ENCODE measurements at places on chromosomes 6 and 20. TPM values are rescaled to one million over a fixed set of nuclear protein-coding genes. Genes with fewer than 3 reads are reported as not detected.

The PLA2G7 gene
- not detected for total RNA-seq

The HCRTR2 gene
- not detected for total RNA-seq

The LY6G6C gene
- not detected for total RNA-seq

The MAS1L gene
- not detected for total RNA-seq

The CYP24A1 gene
- 0.43 TPM for total RNA-seq

The DSP gene
- total RNA-seq = 1.3 TPM

The PDE7B gene
- 25.7 TPM for total RNA-seq

Measured in articular chondrocyte of knee joint (primary cell).